ENCODE measurements at places on chromosomes 11 and 22.
A peak's percentile ranks its signal among the peaks of the same experiment; 100 is the strongest.

- no peak for DNase-seq
Measured at GRCh38 chr11:71298761-71299181, 46.4 kb upstream of the SHANK2 start.

DNA sequence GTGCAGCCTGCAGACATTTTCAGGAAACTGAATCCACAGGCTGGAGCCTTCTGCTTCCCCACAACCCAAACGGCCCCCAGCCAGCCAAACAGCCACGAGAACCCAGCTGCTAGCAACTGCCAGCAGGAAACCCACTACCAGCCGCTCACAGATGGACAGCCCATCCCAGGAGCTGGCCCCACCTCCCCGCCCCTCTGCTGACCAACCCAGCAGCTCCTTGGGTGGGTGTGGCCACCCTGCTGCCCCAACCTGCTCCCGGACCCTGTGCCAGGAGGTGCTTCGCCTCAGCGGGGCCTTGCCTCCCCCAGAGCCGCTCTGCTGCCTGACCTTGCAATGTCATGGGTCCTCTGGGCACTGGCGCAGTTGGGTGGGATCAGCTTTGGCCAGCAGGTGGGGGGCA is 8.2 kb upstream of the CCDC188 start:
- DNase-seq = no peak

- DNase-seq = no peak
Measured at GRCh38 chr11:117839380-117839881, 14.9 kb upstream of the FXYD2 start.

GRCh38 chr11:12859872-12860657 is 149.1 kb upstream of the RASSF10 start:
- no peak for DNase-seq

GRCh38 chr11:107041088-107041444 is 22.8 kb upstream of the GUCY1A2 start:
- DNase-seq = no peak

- DNase-seq = no peak
Measured at GRCh38 chr22:49941507-49942316, 18.9 kb upstream of the PIM3 start.

GRCh38 chr11:12667646-12668045 is 6.6 kb upstream of the TEAD1 start:
- no peak for DNase-seq

GRCh38 chr22:25659413-25659812 is 82.6 kb upstream of the MYO18B start:
- DNase-seq = no peak

- DNase-seq = no peak
Measured at GRCh38 chr11:2385156-2386151, 8.3 kb downstream of the CD81 start.

- no peak for DNase-seq
Measured at GRCh38 chr11:119529936-119530335, 107.0 kb upstream of the THY1 start.

- no peak for DNase-seq
Measured at GRCh38 chr22:37416389-37416788, 10.9 kb downstream of the ELFN2 start.

DNA sequence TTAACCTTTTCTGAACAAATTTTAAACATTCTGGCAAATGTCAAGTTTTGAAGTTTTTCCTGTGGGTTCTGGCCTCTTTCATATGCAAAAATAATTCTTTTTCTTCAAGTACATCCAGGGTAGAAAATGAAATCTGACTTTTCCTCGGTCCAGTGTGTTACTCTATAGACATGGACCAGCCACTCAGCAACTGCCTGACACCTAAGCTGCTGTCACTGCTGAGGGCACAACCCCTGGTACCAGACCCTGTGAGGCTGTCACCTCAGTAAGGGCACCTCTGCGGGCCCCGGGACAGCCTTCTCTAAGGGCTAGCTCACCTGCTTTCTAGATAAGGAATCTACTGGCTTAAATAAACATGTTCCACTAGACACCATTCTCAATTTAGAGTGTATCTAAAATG is 33.8 kb downstream of the PPIL2 start:
- no peak for DNase-seq

- DNase-seq = peak; percentile 54
Measured at GRCh38 chr22:36156515-36157419, 3.8 kb downstream of the APOL3 start.

- DNase-seq = no peak
Measured at GRCh38 chr11:81072273-81072672, 1631.4 kb upstream of the TENM4 start.

- no peak for DNase-seq
Measured at GRCh38 chr22:45997077-45997776, 20.3 kb upstream of the WNT7B start.

DNA sequence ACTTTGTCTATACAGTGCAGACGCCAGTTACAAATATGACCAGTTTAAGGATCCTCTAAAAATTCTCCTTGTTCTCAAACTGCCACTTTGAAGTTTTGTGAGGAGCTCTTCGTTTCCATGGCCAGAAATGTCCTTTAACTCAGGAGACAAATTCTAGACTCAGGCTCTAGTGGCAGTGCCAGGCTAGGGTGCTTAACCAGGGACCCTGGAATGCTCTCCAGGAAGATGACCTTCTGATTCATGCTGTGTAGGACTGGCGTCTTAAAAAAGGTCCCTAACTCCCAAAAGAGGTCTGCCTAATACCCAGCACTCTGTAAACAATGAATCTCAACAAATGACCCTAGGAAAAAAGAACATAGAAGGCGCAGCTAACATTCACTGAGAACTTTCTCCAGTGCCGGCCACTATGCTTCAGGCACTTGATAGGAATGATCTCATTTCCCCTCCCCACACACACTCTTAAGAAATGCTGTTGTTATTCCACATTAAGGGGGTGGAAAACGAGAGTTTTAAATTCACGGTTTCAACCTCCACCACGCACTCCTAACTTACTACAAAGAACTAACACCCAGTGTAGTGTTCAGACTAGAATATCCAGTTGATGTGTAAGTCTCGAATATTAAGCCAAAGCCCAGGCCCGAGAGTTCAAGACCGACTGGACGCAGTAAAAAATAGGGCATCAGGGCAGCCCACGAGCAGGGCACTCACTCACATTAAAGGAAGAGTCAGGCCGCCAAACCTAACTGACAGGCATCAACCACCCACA is 747 bp downstream of the NXF1 start:
- no peak for DNase-seq

DNA sequence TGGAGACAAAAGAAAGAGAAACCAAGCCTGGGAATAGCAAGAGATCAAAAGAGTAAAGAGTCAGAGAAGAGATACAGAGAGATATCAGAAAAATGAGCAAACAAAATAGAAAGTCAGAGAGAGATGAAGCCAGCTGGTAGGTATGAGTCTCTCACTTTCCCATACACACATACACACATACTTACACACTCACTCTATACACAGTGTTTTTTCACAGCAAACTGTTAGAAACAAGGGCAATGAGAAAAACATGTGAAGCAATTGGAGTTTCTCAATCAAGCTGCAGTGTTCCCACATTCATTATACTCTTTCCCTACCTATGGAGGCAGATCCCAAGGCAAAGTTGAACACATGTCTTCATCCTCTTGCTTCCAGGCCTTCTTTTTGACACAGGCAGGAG is 2.6 kb upstream of the NLRP10 start:
- no peak for DNase-seq

- no peak for DNase-seq
Measured at GRCh38 chr11:69541501-69542313, 60.2 kb downstream of the LINC01488 start.

GRCh38 chr11:14229472-14229871 is 129.5 kb downstream of the RRAS2 start:
- no peak for DNase-seq

GRCh38 chr11:96015906-96016565 is 92.1 kb upstream of the MTMR2 start:
- no peak for DNase-seq

GRCh38 chr11:75878933-75879332 is 63.9 kb downstream of the UVRAG start:
- no peak for DNase-seq

GRCh38 chr11:93160808-93161207 is 37.0 kb downstream of the SLC36A4 start:
- DNase-seq = no peak

DNA sequence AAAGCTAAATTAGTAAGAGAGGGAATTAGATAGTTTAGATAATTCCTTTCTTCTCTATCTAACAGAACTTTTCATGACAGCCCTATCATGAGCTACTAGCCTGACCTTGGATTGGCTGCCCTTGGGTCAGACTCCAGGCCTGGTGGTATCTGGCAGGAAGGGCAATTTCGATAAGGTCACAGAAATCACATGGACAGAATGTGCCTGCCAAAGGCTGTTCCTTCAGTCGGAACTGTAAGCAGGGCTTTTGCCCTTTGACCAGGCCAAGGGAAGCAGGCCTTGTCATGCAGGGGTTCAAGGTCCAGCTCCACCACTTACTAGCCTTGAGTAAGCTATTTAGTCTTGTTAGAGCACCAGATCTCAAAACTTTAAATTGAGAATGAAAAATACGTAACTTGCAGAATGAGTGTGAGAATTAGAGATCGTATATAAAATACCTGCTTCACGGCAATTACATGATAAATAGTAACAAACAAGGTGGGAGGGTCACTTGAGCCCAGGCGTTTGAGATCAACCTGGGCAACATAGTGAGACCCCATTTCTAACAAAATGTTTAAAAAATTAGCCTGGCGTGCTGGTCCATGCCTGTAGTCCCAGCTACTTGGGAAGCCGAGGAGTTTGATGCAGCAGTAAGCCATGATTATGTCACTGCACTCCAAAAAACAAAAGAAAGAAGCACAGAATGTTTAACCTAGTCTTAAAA is 60.8 kb upstream of the SC5D start:
- no peak for DNase-seq

GRCh38 chr11:126101251-126101929 is 38.7 kb upstream of the CDON start:
- no peak for DNase-seq

DNA sequence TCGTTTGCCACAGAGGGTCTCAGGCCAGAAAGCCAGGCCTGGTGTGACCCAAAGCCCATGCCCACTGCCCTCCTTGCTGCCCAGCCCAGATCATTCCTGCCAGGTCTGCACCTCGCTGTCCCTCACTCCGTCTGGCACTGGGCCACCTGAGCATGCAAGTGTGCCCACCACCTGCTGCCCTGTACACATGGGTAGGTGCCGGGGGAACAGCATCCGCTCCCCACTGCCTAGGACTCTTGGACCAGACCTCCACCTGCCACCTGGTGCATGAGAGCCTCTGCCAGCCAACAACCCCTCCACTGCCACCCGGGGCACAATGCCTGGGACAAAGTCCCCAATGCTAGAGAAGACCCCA is 12.5 kb downstream of the MGAT3 start:
- no peak for DNase-seq

DNA sequence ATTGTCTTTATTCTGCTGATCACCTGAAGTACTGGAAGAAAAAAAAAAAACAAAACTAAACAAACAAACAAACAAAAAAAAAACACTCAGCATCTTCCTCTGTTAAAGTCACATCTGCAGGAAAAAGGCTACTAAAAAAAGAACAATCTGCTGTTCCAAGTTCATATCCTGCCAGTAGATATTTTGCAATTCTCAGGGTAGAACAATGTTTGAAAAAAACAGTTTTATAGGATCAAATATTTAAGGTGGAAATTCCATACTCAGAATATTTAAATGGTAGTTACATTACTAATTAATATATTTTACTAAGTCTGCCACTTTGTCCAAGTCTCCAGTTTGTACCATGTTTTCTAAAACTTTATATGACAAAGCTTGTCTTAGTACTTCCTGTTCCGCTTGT is 175.2 kb downstream of the SBF2 start:
- no peak for DNase-seq

GRCh38 chr11:120335908-120336640 is at the start of gene ARHGEF12:
Gene ARHGEF12 (plus strand): TSS chr11:120336413. CDS start chr11:120337244, 831 bp downstream.
- no peak for DNase-seq

GRCh38 chr11:33974804-33975203 is 76.7 kb upstream of the CAPRIN1 start:
- DNase-seq = no peak

GRCh38 chr11:61091373-61092279 is 10.7 kb upstream of the CD5 start:
- no peak for DNase-seq

DNA sequence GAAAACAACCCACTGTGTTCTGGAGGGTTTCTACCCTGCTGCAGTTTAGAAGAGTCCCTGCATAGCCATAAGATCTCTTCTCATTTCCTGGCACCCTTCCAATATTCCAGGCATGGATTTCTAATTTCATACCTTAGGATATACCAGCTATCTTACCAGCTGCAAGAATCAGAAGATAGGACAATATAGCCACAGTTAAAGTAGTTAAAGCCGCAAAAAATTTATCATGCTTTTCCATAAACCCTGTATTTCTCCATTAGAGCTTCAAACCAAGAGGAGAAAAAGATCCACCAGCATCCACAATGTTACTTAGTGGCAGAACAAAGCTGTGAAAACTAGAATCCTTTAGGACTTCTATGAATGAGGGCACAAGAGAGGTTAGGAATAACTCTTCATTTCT is 8.6 kb upstream of the OR56B1 start:
- DNase-seq = no peak

- no peak for DNase-seq
Measured at GRCh38 chr11:1012740-1013630, 23.5 kb downstream of the MUC6 start.

DNA sequence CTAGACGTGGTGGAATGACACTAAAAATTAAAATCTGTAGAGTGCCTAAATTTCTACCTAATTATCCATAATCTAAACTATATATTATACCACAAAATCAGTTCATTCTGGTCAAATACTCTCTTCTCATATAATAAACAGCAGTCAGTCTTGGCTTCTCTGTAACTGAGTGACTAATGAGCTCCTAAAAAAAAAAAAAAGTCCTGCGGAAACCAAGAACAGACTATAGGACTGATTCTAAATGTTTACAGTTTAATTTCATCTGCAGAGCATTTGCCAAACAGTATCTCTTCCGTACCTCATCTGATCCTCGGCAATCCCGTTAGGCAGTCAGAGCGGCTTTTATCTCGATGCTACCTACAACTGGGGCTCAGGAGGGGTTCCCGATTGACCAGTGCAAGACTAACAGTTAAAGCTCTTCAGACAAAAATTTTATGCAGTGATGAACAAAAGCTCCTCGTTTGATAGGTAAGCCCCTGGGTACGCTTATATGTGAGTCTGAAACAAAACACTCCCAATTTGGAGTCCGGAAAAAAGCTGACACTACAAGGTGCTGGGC is 686 bp downstream of the KIF18A start:
- DNase-seq = no peak

DNA sequence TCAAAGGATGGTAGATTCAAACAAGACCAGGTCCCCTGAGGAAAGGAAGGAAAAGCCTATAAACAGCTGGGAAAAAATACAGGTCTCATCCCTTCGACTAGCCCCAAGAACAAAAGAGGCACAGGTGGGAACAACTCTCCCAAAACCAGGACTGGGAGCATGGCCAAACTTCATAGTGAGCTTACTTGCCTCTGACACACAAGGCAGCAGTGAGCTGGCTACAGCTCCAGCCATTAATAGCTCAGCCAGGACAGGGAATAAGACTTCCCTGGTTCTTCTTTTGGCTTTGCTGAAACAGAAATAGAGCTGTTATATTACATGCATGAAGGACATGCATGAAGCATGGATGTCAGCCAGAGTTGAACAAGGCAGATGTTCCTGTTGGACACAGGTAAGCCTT is at the start of gene OR10A2:
Gene OR10A2, plus strand, starts transcription at position 97 of the 400 bp plus-strand sequence. CDS start 6,698 bp downstream, outside the sequence.
- no peak for DNase-seq

Measured in activated CD8-positive, alpha-beta memory T cell treated with anti-CD3 and anti-CD28 coated beads for 1 hour (primary cell).